ENCODE measurements at places on chromosomes 2 and 18.

GRCh38 chr18:69936191-69936558 lies 11.5 kb downstream of the CD226 start:
- DNase-seq = no peak

- DNase-seq = no peak
Measured at GRCh38 chr2:84727315-84727714, 153.6 kb downstream of the TRABD2A start.

DNA sequence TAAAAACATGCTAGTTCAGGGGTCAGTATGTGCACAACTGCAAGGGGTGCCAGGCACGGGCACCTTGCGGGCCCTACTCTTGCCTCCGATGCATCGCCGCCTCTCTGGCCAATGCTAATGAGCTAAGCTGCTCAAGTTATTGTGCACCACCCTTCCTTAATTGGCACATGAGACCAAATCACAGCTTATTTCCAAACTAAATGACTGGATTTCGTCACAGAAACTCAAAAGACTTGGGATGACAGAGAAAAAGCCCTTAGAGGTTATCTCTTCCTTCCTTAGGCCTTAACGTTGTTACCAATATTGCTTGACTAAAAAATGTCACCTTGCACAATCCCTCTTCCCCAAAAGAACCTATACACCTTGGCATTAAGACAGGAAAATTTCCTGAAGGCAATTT lies 7.7 kb downstream of the RNF149 start:
- no peak for DNase-seq

GRCh38 chr2:185208261-185208660 lies 530.3 kb upstream of the FSIP2 start:
- DNase-seq = no peak

DNA sequence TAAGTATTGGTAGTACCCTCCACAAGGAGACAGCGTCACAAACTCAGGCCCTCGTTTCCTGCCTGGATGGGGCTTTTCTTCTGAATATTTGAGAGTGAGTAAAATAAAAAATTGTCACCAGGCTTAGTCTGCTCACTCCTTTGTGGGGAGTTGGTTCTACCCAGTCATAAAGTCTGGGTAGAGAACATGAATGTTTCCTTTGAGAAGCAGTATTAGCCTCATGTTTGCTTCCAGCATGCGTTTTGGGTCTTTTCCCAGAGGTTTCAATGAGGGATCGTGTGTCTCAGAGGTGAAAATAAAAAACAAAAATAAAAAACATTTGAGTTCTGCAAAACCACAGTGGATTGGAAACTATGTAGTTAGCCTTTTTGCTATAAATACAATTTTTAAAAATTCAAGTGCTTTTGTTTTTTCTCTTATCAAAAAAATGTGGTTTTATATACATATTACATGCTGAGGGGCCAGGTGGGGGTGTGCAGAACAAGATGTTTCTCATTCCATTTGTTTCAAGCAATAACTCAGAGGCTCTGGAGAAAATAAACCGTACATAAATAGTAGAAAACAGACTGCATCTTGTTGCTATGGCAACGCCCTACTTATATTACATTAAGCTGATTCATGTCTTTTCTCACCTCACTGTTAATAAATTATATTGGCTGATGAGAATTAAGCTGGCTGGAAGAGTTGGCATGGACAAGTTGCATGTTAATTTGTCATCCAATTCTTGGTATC lies 225.4 kb upstream of the FBXO11 start:
- no peak for DNase-seq

DNA sequence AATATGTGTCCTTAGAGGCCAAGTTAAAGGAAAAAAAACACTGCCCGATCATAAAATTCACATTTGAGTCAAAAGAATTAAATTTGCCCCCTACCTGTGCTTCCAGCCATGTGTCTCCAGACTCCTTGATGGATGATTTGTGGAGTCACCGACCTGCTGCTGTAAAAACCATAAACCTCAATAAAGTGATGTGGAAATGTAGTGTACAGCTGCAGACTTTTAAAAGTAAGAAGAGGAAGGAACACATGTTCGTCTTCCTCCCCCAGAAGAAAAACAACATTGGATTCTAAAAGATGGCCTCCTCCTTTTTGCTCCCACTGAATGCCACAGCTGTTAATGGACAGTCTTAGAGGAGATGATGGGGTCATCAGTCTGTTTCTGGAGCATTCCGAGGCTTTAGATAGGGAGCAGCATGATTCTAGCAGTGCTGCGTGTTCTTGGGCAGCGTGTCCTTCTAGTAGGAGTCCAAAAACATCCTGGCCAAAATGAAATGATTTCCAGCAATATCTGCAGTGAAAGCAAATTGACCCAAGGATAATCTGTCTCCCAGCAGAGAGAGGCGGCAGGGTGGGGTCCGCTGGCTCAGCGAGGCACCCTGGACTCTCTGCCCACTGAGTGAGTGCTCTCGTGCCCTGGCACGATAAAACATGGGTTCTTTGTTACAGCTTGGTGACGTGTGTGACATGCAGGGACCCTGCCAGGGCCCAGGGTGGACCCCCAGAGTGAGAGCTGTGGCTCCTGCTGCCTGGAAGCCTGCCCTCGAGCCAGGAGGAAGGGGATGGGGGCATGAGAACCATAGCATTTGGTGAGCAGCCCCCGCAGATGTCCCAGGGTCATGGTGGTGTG lies 196.1 kb downstream of the FAM210A start:
- DNase-seq = peak; percentile 12

DNA sequence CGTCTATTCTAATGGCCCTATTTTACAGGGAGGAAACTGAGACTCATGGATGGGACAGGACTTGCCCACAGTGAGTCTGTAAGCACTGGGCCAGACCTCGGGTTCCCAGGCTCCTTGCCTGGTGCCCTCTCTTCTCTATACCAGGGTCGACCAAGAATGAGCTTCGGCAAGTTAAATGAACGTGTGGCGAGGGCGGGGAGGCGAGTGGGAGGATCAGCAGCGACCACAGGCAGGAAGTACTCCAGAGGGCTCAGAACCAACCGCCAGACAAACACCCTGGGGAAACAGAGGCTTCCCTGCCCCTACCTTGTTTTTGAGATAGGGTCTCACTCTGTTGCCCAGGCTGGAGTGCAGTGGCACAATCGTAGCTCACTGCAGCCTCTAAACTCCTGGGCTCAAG lies 177.7 kb upstream of the SMAD2 start:
- DNase-seq = no peak

- no peak for DNase-seq
Measured at GRCh38 chr2:119255760-119256581, 32.3 kb downstream of the STEAP3 start.

- peak; percentile 21 for DNase-seq
Measured at GRCh38 chr18:3151399-3152264, 68.1 kb downstream of the MYOM1 start.

GRCh38 chr18:77003316-77003715 lies 129.3 kb downstream of the MBP start:
- no peak for DNase-seq

- no peak for DNase-seq
Measured at GRCh38 chr2:108449410-108450130, 564 bp downstream of the GCC2 start.

DNA sequence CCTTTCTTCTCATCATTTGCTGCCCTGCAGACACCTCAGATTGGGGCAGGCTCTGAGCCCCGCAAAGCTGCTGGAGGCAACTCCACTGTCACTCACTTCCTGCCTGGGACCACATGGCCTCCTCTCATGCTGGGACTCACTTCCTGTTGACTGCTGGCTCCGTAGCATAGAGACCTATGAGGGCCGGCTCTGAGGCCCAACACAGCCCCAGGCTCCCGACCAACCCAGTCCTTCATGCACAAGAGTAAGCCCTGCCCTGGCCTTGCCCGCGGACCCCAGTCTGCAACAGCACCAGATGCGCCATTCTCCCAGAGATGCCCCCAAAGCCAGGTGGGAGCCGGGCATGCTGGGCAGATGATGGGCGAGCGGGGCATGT lies 55.7 kb downstream of the DNMT3A start:
- peak; percentile 70 for DNase-seq

- no peak for DNase-seq
Measured at GRCh38 chr2:149389506-149390167, 59.2 kb downstream of the LYPD6 start.

DNA sequence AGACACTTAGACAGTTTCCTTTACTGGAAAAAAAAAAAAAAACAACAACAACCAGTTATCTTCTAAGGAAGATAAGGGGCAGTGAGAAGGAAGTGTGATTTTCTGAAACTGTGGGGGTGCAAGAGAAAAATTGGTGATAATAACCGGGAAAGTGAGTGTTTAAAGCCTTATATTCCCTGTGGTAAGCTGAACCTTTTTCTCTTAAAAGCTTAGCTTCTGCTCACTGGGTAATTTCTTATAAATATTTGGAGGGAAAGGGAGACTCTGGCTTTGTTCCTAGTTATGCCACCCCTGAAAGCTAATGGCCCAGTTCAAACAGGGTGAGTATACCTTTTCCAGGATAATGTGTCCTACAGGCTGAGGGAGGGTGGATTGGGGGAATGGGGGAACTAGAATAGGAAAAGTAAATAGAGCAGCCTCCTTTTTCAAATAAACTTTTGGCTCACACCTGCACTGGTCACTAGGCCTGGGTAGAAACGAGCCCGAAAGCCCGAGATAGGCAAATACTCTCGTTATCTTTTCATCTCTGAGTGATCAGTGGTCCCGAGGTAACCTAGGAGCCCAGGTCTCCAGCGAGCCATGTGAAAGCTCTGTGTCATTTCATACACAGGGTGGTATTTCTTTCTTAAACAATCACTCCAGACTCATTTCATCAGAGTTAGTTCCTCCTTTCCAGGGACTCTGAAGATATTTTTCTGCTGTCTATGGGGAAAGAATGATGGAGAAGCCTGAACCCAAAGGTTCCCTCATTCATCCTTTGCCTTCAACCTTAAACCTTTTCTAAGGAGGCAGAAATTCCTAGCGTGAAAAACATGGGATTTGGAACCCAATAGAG lies 15.5 kb upstream of the SRBD1 start:
- no peak for DNase-seq

GRCh38 chr2:48529194-48529593 lies 760 bp upstream of the STON1 start:
- no peak for DNase-seq

DNA sequence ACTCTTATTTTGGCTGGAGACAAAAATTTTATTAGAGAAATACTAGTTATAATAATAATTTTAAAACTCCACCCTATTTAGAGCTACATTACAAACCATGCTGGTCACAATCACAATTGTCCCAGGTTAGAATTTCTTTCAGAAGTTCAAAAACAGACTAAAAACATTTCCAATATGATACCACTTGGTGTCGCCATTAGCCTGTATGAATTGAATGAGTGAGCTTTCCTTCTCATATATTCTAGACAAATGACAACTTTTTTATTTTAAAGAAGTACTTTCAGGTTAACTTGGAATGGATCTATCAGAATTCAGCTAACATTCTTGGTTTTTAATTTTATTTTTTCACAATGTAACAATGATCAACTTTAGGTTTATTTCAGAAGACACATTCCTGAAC lies 48.0 kb downstream of the SERPINB8 start:
- DNase-seq = no peak

- DNase-seq = peak; percentile 41
Measured at GRCh38 chr18:32714571-32715148, 58.2 kb downstream of the KLHL14 start.

DNA sequence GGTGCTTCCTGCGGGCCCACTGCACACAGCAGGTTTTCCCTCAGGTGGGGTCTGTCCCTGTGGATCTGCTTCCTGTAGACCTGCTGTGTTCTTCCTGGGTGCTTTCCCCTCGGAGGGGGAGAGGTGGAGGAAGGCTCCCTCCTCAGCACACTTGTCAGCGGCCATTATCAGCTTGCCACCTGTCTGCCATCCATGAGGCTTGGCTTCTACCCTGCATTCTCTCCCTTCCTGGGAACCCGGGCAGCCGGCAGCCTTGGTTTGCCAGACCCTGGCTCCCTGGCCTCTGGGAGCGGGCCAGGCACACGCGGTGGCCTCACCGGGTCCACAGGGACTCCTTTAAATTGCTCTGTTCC lies 58.5 kb downstream of the INPP5D start:
- DNase-seq = no peak

DNA sequence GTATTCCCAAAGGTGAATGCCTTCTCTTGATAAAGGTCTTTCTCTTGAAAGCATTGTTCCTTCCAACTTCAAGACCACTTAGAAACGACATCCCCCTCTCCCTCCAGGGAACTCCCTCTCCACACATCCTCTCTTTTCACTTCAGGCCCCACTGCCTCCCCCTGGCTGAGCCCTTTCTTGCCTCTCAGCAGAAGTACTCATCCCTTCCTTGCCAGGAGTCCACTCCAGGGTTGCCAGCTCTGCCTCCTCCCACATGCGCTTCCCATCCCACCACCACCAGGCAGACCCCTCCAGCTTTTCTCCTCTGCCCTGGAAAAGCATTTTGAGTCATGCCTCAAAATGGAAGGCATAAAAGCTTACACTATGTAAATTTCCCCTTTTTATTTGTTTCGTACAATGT lies 126.3 kb upstream of the SALL3 start:
- no peak for DNase-seq

DNA sequence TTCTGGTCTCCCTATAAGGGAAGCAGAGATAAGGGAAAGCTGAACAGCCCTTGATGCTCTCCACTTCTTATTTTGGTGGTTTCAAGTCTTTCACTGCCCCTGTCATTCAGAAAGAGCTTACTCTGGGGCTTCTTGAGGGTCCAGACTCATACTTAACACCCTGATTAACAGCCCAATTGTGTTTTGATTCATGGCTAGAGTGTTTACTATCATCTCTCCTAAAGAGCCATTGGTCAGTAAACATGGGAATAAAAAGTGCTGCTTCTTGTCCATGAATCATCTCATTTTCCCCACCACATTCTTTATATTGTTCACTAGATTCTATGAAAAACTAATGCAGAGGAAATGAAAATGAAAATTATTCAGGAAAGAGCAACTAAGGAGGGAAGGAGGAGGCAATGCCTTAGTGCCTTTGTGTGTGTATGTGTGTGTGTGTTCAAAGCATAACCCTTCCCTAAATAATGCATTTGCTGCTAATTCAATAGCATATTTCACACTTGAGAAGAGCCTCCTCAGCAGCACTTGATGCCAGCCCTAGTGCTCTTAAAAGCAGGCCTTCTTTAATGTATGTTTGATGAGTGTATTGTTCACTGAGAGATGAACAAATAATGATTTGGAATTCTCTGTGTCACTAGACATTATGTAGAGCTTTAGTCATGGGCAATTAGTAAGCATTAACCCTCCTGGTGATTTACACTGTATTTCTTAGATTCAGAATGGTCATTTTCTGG lies 63.5 kb downstream of the DCC start:
- DNase-seq = no peak

DNA sequence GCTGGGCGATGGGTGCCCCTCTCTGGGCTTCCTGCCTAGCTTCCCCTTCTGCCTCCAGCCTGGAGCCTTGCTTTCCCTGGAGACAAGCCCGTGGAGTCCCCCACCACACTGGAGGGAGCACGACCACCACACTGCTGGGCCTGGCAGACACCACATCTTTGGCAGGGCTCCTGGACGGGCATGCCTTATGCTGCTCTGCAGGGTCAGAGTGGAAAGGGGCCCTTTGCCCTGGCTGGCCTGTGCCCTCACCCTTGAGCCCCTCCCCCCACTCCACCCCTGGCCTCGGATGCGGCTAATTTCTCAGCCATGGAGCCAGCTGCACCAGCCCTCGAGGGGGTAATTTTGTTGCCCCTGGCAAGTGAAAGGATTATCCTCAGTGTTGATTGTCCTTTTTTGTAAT lies 194.5 kb downstream of the LOXHD1 start:
- DNase-seq = no peak

All from GDM1 (cell line).